ENCODE measurements at places on chromosomes 2 and 18.
A peak's percentile ranks its signal among the peaks of the same experiment; 100 is the strongest.

DNA sequence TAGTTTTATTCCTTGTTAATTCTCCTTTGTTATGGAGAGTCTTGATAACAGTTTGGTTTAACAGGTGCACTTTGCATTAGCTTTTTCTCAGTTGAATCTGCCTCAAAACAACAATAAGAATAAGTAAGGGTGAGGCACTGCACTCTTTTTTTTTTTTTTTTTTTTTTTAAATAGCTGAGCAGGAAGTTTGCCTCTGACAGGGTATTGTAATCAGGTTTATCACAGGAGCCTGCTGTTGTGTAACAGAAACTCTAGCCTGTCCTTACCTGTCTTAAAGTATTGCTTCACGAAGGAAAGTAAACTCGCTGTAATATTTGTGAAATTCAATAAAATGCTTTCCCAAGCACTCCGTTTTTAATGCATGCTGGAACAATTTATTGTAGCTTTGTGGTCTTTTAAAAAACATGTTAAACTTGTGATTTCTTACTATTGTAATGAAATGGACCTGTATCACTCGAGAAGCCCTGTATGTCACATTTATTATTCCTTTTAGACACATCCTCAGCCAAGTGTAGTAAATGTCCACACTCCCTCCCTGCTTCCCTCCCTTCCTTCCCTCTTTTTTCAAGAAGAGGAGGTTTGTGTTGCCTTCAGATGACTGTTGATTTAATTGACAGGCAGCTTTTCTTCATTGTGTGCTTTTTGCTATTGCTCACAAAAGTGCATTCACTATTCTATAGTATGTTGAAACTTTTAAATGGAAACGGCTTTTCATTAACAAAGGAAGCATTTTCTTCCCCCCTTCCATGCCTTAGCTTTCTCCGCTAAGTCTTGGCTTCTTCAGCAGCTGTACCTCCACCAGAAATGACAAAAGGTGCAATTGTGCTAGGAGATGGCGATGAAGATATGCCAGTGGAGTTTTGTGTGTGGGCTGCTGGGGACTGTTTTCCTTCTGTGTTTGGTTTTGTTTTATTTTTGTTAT is 52.7 kb downstream of the TAF1B start:
- no peak for DNase-seq

DNA sequence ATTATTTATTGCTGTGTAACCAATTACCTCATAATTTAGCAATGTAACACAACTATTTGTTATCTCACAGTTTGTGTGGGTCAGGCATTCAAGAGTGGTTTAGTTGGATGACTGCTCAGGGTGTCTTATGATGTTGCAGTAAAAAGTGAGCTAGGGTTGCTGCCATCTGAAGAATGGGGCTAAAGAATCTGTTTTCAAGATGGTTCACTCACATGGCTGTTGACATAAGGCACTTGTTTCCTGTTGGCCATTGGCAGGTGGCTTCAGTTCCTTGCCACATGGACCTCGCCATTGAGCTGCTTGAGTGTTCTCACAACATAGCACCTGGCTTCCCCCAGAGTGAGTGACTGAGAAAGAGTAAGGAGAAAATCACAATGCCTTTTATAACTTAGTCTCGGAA is 123.2 kb downstream of the TMEM17 start:
- no peak for DNase-seq

DNA sequence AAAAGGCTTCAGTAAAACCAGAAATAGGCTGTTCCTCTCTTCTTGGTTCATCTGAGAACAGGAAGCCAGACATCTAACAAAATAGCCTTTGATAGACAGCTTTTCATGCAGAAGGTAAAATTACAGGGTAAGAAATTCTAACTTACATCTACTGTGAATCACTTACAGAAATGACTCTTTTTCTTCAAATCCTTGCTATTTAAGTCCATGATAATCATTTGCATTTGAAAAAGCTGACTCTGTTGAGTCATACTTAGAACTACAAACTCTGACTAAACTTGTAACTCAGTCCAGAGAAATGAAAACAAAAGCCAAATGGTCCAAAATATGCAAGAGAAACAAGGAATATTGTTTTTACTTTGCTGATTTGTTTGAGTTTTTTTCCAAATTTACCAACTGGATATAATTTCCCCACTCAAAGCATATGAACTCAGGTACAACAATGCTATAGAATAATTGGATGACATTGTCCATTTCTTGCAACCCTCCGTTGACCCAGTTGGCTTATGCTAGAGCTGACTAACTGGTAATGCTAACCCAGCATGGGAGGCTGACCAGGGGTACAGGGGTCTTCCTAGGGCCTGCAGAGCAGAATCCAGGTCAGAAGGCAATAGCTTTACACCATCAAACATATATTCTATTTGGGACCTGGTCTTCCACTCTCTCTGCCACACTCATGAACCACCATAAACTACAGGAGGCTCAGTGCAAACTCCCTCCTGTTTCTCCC is 18.8 kb upstream of the MREG start:
- DNase-seq = no peak

DNA sequence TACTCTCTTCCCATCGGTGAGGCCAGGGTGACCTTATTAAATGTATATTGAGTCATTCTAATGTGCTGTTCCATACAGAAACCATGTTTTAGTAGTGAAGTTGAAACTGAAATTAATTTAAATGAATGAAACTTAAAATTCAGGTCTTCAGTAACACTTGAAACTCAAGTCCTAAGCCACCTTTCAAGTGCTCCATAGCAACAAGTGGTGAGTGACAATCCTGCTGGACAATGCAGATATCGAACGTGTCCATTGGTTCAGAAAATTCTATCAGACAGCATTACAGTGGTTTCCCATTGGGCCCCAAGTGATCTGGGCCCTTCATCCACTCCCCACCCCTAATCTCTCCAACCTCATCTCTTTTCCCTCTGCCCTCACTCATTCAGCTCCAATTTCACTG is 48.7 kb downstream of the HNMT start:
- DNase-seq = no peak

DNA sequence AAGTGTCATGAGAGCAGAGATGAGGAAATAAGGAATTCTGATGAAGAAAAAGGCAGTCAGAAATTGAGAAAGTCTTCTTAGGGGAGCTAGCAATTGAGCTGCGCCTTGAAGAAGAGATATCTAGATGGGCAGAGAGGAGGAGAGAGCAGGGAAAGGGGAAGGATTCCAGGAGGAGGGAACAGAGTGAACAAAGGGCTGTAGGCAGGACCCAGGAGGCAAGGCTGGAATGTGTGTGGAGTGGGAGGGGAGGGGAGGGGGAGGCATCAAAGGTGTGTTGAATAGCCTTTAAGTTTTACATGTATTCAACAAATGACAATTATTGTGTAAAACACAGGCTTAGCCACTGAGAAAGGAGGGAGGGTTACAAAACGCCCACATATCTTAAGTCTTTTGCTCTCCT is 164.5 kb downstream of the TDRD15 start:
- DNase-seq = no peak

GRCh38 chr2:160063271-160063670 is 856 bp upstream of the PLA2R1 start:
- DNase-seq = no peak

DNA sequence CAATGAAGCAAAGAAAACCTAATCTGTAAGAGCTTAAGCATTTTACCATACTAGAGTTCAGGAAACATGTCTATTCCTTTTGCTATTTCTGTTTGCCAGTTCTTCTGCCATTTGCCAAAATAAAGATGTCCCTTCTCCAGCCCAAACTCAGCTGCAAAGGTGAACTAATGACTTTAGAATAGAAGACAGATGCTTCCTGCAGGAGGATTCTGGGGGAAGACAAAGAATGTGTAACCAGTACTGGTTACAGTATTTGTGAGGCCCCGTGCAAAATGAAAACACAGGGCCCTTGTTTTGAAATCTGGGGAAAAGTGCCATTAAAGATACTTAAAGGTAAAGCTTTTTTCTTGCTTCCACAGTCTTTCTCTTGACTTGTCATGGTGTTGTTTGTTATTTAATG is 34.3 kb upstream of the MTX2 start:
- DNase-seq = no peak

DNA sequence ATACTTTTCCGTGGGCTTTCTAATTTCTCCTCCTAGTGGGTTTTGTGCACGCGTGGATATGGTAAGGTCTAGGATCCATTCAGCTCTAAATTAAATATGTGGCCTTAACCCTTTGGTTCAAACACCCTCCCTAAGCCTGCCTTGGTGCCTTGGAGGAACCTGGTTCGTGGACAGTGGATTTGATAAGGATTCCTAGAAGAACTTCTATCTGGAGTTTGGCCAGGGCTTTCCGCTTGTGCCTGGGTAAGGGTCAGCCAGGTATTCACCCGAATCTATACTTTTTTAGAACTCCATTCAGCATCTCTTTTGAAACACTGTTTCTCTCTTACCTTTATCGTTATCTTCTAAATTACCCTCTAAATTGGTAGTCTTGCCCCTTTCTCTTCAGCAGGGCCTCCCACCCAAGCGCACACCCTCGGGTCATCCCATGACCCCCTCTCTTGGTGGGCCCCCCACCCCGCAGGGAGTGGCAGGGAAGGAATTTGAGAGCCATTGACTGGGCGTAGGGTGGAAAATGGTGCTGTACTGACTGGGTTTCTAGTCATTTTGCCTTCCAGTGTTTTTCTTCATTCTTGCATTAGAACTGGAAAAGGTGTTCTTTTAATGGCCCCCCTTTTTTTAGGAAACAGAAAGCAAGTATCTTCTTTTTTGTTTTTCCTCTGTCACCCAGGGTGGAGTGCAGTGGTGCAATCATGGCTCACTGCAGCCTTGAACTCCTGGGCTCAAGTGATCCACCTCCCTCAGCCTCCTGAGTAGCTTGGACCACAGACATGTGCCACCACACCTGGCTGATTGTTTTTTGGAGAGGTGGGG is 1.8 kb downstream of the SOCS6 start:
- DNase-seq = no peak

- no peak for DNase-seq
Measured at GRCh38 chr18:32911660-32912284, 138.9 kb upstream of the KLHL14 start.

GRCh38 chr18:35030277-35030989 is 10.8 kb upstream of the MAPRE2 start:
- DNase-seq = peak; percentile 50

- no peak for DNase-seq
Measured at GRCh38 chr18:74760436-74760835, 162.8 kb downstream of the ZNF407 start.

GRCh38 chr2:5125017-5125730 is 567.0 kb upstream of the SOX11 start:
- no peak for DNase-seq

DNA sequence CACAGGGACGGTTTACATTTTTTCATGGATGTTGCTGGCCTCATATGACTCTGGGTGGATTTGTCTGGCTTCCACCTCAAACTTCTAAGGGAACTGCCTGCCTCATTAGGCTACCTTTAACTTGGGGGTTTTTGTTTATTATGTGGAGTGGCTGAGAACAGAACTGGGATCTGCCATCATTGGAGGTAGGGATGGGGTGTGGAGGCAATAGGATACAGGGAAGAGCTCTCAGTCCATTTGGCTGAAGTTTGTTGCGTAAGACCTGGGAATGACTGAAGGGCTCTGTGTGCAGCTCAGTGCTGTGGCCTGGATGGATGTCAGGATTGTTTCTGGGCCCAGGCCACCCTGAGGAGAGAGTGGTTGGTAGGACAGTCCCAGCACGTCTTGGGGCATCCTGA is 31.2 kb downstream of the ASB1 start:
- DNase-seq = no peak

GRCh38 chr2:11509657-11510360 is 24.0 kb upstream of the GREB1 start:
- DNase-seq = no peak

DNA sequence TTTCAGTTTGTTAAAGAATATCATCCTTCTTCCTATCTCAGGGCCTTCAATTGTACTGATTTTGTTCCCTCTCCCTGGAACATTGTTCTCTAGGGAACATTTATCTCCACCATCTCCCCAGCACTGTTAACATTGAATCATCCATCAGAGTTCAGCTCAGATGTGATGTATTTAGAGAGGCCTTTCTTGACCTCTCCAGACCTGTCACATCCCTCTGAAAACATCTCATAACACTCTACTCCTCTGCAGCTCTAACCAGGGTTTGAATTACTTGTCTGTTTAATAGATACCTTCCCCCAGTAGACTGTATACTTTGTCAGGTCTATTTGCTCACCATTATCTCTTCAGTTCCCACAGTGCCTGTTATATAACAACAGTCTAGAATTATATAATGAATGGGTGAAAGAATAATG is 98.6 kb downstream of the GALNT1 start:
- no peak for DNase-seq

DNA sequence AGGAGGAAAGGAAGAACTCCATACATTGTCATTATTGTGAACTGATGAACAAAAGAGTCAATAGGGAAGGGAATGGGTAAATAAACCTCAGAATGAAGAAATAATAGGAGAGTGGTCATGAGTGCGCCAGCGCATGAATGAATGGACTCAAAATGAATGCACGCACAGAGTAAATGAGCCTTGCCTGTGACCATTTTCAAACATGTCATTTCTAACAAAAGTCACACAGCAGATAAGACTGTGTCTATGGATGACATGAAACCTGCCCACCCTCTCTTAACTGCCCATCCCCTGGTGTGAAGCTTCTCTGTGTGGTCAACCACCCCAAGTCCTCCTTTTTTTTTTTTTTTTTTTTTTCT is 121.1 kb upstream of the TEX51 start:
- no peak for DNase-seq

DNA sequence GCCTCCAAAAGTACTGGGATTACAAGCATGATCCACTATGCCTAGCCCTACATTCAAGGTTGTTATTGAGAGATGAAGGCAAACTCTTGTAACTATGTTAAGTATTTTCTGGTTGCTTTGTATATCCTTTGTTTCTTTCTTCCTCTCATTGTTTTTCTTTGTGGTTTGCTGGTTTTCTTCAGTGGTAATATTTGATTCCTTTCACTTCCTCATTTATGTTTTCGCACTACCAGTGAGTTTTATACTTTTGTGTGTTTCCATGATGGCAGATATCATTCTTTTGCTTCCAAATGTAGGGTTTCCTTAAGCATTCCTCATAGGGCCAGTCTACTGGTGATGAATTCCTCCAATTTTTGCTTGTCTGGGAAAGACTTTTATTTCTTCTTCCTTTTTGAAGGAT is 90.2 kb downstream of the NCK2 start:
- DNase-seq = no peak

DNA sequence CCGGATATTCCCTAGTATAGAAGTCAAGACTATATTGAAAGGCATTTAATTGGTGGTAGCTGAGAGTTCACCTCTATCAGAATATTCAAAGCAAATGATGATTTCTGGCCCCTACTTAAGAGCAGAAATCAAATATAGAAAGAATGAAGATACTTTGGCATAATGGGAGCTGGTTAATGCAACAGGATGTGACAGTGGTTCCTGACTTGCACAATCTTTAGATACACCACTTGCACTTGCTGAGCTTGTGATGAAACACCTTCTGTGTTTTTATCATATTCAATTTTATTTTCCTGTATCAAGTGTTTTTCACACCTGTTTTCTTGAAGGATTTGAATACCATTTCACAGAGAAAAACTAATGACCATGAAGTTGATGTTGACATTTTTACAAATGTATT is 124.1 kb upstream of the CDH19 start:
- DNase-seq = no peak

GRCh38 chr2:233714121-233714520 is 1.4 kb downstream of the UGT1A5 start:
- no peak for DNase-seq

GRCh38 chr2:58644451-58644850 is 403.3 kb upstream of the FANCL start:
- no peak for DNase-seq

GRCh38 chr2:219512524-219513216 is 1.6 kb upstream of the ASIC4 start:
- no peak for DNase-seq
